ENCODE measurements at places on chromosomes 2 and 18.

DNA sequence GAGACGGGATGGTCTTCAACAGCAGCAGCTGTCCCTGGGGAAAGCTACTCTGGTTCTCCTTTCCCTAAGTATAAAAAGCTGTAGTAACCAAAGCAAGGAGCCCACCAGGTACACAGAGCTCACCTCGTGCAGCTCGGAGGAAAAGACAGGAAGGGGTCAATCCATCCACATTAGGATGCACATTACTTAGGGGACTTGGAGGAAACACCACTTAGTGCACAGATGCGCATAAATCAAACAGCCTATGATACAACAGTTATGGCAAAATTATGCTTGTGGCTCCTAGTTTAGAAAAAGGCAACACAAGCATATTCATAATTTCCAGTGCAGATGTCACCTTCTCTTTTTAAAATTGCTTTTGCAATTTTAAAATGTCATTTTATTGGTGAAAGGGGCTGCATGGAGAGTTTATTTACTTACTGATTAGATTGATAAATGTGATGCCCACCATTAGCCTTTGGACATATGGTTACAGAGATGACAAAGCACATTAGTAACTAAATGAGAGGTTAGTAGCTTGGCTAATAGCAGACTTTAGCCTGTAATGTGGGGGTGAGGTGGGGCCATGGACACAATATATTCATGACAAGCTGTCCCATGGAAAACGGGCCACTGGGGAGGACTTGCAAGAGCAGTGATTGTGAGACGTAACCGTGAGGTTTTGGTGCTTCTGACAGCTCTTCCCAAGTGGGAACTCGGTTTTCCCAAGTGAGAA is 199.8 kb downstream of the MYT1L start:
- no peak for DNase-seq

GRCh38 chr18:28159055-28159454 is 17.9 kb downstream of the CDH2 start:
- no peak for DNase-seq

- no peak for DNase-seq
Observed at GRCh38 chr18:62606106-62606505, 83.3 kb downstream of the ZCCHC2 start.

- no peak for DNase-seq
Observed at GRCh38 chr2:43007901-43008300, 215.5 kb upstream of the HAAO start.

- no peak for DNase-seq
Observed at GRCh38 chr18:2905854-2906703, 59.3 kb downstream of the EMILIN2 start.

- no peak for DNase-seq
Observed at GRCh38 chr2:16948053-16948452, 282.4 kb upstream of the CYRIA start.

DNA sequence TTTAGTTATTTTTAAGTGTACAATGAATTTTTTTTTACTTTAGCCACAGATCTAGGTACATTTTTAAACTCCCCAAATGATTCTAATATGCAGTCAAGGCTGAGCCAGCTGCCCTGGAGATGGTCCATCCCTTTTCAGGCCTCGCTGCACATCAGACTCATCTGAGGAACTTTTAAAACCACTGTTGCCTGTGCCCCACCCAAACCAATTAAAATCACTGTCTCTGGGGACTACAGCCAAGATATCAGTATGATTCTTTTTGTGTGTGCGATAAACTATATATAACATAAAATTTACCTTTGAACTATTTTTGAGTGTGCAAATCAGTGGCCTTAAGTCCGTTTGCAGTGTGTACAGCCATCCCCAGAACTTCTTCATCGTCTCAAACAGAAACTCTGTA is 9.1 kb upstream of the MALT1 start:
- no peak for DNase-seq

DNA sequence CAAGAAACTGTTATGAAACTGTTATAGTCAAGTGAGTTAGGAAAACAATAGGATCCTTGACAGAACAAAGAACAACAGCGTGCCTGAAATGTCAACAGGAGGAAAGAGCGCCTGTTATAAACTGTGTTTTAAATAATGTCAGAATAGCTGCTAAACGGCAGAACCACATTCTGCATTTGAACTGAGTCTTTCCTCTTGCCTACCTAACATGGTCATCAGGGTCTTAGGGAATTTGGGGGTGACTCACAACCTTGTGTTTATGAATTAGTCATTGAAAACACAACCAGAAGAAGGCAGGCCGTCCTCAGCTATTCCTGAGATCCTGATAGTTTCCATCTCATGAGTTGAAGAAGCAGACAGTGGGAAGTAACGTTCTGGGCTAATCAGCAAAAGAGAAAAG is 222.0 kb upstream of the FN1 start:
- DNase-seq = no peak

DNA sequence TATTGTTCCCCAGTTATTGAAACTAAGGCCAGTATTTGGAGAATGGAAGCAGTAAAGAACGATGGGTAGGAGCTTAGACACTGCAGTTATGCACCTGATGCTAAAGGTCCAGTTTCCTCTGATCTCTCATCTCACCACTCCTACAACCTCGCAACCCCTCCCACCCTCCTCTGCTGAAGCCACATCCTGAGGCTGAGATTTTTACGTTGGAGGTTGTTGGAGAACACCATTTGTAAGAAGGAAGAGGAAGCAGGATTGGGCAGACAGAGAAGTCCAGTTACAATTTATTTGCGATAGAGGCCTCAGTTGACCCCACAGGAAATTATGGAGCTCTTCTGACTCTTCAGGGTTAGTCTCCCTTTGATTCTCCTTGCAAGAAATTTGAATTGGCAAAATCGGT is 54.3 kb upstream of the NDUFV2 start:
- DNase-seq = no peak

DNA sequence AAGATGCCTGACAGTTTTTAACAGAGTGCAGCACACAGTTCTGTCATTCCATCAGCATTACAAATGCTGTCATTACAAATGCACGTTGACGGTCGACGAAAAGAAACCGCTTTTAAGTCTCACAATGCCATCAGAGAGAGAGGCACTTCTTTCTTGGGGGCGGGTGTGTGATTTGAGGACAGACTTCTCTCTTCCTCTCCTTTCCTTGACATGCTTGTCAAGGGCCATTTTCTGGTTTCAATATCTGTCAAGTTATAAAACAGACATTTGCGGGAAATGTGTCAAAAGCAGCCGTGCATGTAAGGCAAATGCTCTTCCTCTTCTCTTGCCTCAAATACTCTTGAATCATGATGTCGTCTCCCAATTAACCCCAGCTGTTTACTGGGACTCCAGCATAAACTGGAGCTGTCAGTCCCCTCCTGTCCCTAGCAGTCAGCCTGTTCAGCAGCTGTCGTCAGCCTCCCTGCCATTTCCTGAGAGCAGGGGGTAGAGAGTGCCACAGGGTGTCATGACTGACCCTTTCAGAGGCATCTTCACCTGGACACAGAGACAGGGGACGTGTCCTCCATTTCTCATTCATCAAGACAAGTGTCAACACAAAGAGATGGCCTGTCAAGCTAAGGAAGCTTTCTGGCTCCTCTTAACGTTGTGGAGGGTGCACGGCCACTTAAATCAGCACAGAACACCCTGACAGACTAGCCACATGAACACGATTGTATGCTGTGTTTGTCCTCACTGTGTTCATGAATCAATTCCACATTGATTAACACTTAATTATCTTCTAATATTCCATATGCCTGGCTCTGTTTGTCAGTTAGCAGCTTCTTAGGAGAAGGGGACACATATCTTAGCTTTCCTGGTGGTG is 305.4 kb upstream of the RAB6C start:
- DNase-seq = no peak

- DNase-seq = no peak
Observed at GRCh38 chr18:79634186-79634585, 45.4 kb upstream of the CTDP1 start.

DNA sequence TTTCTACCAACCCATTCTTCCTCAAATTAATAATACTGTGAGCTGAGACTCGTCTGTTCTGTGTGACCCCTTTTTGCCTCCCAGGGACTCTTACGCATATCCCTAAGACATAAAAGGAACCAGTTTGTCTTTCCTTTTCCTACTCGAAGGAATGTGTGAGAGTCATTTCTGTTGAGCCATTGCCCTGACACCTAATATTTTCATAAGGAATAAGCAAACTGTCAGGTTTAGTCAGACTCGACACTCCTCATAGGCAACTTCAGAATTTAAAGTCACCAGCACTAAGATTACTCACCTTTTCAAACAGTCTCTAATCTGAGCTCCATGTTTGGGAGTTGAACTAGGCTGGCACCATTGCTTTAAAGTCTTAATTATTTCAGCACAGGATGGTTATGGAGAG is 305.5 kb downstream of the IKZF2 start:
- DNase-seq = peak; percentile 44

GRCh38 chr18:60196836-60197606 is 175.6 kb downstream of the MC4R start:
- DNase-seq = no peak

DNA sequence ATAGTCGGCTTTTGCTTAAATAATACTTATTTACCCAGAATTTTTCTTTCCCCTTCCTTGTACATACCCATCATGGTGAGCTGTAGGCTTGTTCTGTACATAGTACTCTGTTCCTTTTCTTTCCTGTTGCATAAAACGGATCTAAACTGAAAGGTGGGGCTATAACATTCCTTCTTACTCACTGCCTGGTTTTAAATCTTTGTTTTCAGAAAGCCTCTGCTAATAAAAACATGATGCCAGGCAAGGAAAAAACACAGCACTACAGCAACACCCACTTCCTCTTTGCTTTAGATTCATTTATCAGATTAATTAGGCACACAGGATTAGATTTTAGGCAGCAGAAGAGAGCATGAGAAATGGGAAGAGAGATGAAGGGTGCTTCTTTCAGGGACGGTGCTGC is 19.6 kb upstream of the STON1 start:
- no peak for DNase-seq

DNA sequence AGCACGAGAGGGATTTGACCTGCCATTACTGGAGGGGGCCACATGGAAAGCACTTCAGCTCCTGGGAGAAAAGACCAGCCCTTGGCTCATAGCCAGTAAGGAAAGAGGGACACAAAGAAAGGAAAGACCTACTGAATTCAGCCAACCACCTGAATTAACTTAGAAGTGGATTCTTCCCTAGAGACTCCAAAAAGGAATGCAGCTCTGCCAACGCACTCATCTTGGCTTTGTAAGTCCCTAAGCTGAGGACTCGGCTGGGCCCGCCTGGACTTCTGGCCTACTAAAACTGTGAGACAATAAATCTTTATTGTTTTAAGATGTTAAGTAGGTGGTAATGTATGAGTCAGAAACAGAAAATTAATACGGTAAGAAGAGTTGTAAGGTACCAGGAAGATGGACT is 11.5 kb downstream of the ATF2 start:
- no peak for DNase-seq

DNA sequence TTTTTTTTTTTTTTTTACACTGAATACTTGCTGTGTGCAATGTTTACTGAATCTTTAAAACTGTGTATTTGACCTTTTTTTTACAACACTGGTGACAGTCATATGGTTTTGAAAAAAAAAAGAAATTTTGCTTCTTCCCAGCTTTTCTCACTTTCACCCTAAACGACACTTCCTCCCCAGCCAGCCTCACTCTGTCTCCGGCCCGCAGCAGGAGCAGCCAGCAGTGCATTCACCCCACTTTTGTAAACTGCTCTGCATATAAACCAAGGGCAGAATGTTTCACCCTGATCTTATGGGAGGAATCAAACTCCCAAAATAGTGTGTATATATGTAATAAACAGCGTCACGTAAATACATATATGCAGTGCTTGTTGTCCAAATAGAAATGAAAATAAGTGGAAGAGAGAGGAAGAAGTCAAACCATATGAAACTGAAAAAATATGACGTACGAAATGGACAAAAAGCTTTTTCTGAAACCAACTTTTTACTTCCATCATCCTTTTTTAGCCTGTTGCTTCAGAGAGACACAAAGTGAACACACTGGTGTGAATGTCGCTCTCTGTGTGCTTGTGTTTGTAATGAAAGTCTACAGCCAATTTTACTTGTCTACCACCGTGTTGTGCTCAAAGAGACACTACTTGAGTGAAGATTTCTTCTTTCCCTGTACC is 54.2 kb downstream of the ZCCHC2 start:
- no peak for DNase-seq

DNA sequence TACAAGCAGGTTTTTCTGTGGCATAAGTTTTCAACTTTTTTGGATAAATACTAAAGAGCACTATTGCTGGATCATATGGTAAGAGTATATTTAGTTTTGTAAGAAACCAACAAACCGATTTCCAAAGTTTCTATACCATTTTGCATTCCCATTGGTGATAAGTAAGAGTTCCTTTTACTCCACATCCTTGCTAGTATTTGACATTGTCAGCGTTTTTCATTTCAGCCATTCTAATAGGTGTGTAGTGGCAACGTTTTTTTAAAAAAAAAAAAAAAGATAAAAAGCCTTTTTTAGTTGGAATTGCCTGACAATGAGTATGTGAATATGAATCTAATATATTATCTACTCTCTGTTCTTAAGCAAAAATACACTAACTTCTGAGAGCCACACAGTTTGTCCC is 185.9 kb downstream of the AGPS start:
- DNase-seq = no peak

- DNase-seq = no peak
Observed at GRCh38 chr2:127913808-127914457, 28.2 kb upstream of the AMMECR1L start.

GRCh38 chr2:24853996-24854395 is 60.8 kb downstream of the CENPO start:
- DNase-seq = no peak

DNA sequence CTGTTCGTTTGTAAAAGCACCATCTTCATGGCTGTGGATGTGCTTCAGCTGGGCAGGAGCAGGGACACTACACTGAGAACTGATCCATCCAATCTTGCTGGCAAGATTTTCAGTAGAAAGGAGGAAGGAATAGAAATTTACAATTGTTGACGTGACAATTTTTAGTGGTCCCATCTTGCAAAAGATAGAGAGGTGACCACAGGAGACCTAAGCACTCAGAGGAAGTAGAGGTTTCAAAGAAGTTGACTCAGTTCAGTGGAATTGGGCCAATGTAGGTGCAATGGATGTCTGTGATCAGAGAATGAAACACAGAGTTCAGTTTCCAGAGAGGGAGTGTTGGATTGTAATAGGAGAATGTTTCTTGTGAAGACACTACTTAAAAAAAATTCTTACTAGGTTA is 1.4 kb downstream of the UGT1A5 start:
- no peak for DNase-seq

DNA sequence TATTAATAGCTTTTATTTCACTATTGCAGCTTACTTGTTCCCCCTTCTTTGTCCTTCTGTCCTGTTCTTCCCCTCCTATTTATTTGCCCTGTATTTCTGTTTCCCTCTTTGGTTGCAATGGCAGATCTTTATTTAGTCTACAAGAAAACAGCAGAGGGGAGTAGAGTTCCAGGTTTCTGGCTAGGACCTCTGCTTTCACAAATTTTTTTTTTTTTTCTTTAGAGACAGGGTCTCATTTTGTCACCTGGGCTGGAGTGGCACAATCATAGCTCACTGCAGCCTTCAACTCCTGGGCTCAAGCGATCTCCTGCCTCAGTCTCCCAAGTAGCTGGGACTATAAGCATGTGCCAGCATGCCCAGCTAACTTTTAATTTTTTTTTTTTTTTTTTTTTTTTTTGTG is 188.1 kb upstream of the SPRED2 start:
- no peak for DNase-seq

GRCh38 chr2:151878655-151879563 is 50.7 kb upstream of the ARL5A start:
- no peak for DNase-seq

Data from keratinocyte (primary cell).